ENCODE measurements at places on chromosomes 16 and 17.

DNA sequence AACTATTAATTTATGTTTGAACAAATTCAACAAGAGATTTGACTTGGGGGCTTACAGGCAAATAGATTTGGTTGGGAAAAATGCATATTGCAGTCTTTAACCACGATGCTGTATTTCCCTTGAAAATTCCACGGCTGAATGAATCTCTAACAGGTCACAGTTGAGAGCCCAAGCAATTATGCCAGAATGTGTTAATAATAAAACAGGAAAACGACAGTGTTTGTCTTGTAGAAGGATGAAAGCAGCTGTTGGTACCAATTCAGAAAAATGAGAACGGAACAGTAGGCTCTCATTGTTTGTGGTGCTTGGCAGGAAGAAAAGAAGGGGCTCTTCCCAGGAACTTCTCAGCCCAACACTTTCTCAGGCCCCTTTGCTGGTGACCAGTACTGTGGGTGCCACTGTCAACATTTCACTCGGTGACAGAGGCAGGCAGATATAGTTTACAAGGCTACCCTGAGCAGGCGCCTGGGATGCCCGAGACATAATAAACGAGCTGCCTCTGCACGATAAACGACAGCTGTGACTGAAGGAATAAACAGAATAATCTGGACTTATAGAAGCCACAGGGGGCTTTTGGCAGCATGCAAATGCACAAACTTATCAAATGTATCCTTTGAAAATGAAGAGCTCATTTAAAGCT, 387.1 kb downstream of the HS3ST4 start:
- H3K27me3 ChIP-seq, result no peaks in the 10 kb centered on the region
- H3K36me3 ChIP-seq, result no peaks in the 10 kb centered on the region
- no peak overlapping the region for H3K4me3 ChIP-seq
- no peaks in the 10 kb centered on the region for H3K4me1 ChIP-seq
- no peak overlapping the region for H3K27ac ChIP-seq

- peaks cover 11% of the 10 kb centered on the region for H3K4me1 ChIP-seq
- H3K4me3 ChIP-seq, result no peak overlapping the region
- H3K27me3 ChIP-seq, result no peaks in the 10 kb centered on the region
- no peak for DNase-seq
Observed at GRCh38 chr16:8571061-8571596, 19.2 kb downstream of the TMEM114 start.

- no peak overlapping the region for H3K4me3 ChIP-seq
- H3K4me1 ChIP-seq, result no peaks in the 10 kb centered on the region
- no peak for DNase-seq
- no peaks in the 10 kb centered on the region for H3K27me3 ChIP-seq
- H3K27ac ChIP-seq, result no peak overlapping the region
Observed at GRCh38 chr16:54952195-54952594, 21.5 kb downstream of the IRX5 start.

GRCh38 chr17:64459284-64459747, 10.4 kb downstream of the MILR1 start:
- no peak overlapping the region for H3K27ac ChIP-seq
- no peak for DNase-seq
- no peak overlapping the region for H3K4me3 ChIP-seq
- H3K4me1 ChIP-seq, result no peaks in the 10 kb centered on the region
- no peaks in the 10 kb centered on the region for H3K36me3 ChIP-seq

DNA sequence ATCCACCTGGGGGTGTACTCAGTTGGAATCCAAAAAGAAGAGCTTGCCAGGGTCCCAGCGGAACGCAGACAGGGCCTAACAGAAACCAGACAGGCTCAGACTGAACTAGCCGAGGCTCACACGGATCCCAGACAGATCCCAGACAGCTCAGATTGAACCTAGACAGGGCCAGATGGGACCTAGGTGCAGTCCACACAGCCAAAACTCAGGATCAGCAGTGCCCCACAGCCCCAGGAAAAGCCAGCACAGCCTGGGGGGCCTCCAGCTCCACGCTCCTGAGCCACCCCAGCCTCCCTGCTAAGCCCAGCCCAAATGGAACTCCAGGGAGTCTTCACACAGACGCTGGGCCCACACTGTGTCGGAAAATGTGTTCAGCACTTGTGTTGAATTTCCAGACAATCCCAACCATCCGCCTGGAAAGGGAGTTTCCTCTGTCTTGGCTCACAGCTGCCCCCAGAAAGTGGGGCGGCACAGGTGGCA, 7.5 kb downstream of the STX1B start:
- DNase-seq, result no peak
- H3K4me1 ChIP-seq, result peaks cover 2% of the 10 kb centered on the region
- no peak overlapping the region for H3K4me3 ChIP-seq
- no peaks in the 10 kb centered on the region for H3K36me3 ChIP-seq

DNA sequence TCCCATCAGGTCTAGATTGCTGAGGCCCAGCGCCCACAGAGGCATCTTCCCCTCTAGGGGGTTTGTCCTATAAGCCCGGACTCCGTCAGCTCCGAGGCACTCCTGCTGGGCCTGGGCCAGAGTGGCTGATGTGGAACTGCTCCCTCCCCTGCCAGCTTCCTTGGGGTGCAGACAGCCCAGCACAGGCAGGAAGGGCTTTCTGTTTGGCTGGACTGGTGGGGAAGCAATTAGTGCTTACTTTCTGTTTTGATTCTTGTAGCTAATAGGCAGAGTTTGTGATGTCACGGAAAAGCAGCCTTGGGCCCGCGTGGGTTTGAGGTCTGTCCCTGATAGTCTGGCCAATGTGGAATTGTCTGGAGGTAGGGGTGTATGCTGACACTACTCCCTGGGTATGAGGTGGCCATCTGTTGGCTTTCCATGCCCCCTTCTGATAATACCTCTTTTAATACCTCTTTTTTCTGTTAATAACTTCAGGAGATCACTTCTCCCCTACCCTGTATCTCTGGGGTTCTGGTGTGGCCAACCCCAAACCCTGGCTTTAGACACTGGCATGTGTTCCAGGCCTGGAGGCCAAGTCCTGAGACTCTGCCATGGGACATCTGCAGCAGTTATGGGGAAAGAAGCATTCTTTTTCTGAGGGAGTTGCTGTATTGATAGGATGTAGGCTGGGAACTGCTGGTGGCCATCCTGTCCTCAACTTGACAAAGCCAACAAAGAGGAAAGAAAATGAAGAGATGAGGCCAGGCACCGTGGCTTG, 190.9 kb downstream of the RAB11FIP4 start:
- peak overlapping the region; percentile 52 for H3K4me3 ChIP-seq
- DNase-seq, result peak; percentile 51
- peaks cover 59% of the 10 kb centered on the region for H3K4me1 ChIP-seq
- H3K27me3 ChIP-seq, result no peaks in the 10 kb centered on the region
- H3K27ac ChIP-seq, result peak overlapping the region; percentile 89

DNA sequence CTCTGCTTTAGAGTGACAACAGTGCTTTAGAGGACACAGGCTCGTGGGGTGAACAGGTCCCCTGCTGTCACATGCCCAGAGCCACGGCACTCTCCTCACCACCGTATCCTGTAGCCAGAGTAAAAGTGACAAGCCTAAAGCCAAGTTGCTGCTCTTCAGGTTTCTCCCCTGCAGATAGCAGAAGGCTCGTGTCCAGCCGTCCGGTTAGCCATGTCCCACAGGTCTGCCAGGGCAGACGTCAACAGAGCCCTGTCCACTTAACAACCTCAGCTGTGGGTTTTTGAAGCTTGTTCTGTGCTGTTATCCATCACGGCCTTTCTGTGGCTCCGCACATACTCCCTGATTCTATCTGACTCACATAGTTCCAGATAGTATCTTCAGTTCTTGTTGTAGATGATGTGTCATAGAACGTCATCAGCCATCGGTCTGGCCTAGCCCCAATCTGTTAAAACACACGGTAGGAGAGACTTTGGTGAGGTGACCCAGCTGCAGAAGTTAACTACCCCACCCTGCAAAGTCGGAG, 100.7 kb downstream of the SOCS1 start:
- DNase-seq, result no peak
- H3K4me3 ChIP-seq, result no peak overlapping the region
- no peak overlapping the region for H3K27ac ChIP-seq
- H3K36me3 ChIP-seq, result no peaks in the 10 kb centered on the region
- H3K27me3 ChIP-seq, result no peaks in the 10 kb centered on the region

GRCh38 chr16:89034573-89034961, 57.6 kb upstream of the CBFA2T3 start:
- no peaks in the 10 kb centered on the region for H3K4me1 ChIP-seq
- no peak overlapping the region for H3K27ac ChIP-seq
- no peak for DNase-seq
- no peak overlapping the region for H3K4me3 ChIP-seq
- no peaks in the 10 kb centered on the region for H3K27me3 ChIP-seq

GRCh38 chr16:27767081-27767480, 217.1 kb downstream of the KATNIP start:
- H3K4me3 ChIP-seq, result no peak overlapping the region
- H3K36me3 ChIP-seq, result peaks cover 3% of the 10 kb centered on the region
- no peak overlapping the region for H3K27ac ChIP-seq
- no peaks in the 10 kb centered on the region for H3K27me3 ChIP-seq
- DNase-seq, result no peak
- H3K4me1 ChIP-seq, result peaks cover 15% of the 10 kb centered on the region

- H3K27ac ChIP-seq, result no peak overlapping the region
- H3K4me3 ChIP-seq, result no peak overlapping the region
- H3K4me1 ChIP-seq, result no peaks in the 10 kb centered on the region
- DNase-seq, result no peak
Observed at GRCh38 chr17:75652934-75653549, 13.9 kb downstream of the RECQL5 start.

GRCh38 chr16:57301126-57301817, 16.8 kb upstream of the PLLP start:
- DNase-seq, result no peak
- H3K27ac ChIP-seq, result peak overlapping the region; percentile 39
- no peak overlapping the region for H3K4me3 ChIP-seq
- H3K27me3 ChIP-seq, result no peaks in the 10 kb centered on the region
- no peaks in the 10 kb centered on the region for H3K36me3 ChIP-seq

DNA sequence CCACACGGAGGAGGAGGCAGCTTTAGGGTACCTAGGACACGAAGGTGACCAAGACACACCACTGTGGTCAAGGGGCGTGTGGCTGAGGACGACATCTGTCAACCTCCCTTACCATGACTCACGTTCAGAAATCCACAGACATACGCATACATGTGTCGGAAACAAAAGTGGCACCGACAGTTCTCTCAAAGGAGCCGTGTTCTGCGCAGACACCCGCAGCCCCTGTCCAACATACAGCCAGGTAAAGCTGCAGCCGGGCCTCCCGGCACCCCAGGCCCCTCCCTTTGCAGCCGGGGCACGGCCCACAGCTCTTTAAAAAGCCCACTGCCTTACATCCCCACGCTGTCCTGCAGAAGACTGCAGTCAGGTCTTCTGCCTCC, 40.5 kb upstream of the KLHDC4 start:
- DNase-seq, result no peak
- H3K4me3 ChIP-seq, result peak overlapping the region; percentile 59
- no peaks in the 10 kb centered on the region for H3K4me1 ChIP-seq
- no peak overlapping the region for H3K27ac ChIP-seq
- no peaks in the 10 kb centered on the region for H3K27me3 ChIP-seq

- H3K27me3 ChIP-seq, result no peaks in the 10 kb centered on the region
- peak overlapping the region; percentile 91 for H3K27ac ChIP-seq
- H3K36me3 ChIP-seq, result no peaks in the 10 kb centered on the region
Observed at GRCh38 chr16:67170949-67171649, 761 bp downstream of the NOL3 start.
